ENCODE measurements at places on chromosomes 7 and 10.

GRCh38 chr7:155698633-155699032 lies 54.2 kb downstream of the RBM33 start:
- no peak for DNase-seq

DNA sequence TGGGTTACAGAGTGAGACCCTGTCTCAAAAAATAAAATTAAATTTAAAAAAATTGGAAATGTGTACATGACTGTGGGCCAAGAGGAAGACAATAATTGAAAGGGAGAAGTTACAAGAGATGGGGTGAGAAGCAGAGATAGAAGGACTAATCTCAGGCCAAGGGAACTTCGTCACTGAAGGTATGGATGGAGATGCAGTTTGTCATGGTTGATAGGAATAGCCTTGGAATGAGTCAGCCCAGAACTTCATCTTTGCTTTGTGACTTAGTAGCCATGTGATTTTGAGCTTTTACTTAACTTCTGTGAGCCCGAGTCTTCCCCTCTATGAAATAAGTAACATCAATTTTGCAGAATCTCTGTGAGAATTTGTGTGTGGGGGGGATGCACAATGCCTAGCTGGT lies 6.5 kb upstream of the PODXL start:
- no peak for DNase-seq

DNA sequence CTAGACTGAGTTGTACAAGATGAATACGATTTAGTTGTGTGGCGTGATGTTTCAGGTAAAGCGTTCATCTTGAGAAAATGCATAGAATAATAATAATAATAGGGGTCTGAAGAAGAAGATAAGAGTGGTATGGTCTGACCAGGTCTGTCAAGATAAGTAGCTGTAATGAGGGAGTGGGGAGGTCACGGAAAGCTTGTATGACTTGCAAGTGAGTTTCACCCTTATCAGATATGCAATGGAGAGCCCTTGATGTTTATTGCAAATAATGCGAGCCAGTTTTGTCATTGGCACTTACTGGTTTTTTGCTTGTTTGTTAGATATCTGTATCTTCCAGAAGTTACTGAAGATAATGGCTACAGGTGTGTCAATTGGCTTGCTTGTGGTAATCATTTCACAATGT lies 611.5 kb downstream of the CNTNAP2 start:
- DNase-seq, result no peak

DNA sequence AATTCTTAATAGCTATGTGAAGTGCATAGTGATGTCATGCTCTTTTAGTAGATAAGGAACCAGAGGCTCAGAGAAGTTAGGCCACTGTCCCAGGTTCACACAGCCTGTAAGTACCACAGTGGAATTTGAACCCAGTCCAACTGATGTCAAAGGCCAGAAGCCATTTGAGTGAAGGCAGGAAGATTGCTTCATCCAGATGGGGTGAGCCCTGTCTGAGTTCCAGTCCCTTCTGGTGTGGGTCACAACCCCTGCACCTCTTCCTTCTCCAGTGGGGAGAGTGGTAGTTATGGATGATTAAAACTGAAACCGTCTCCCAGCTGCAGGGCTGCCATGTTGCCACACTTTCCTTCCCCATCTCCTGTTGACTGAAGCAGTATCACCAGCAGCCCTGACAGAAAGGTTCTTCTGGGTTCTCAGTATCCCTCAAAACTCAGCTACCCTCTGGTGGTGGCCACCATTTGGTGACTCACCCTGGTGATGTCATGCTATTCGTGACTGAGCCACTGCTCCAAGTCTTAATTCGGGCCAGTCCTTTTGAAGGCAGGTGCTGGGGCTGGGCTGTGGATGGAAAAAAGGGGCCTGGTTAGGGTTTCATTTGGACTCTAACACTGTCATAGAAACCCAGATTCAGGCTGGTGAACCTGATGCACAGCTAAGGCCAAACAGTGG lies 1.5 kb upstream of the C10orf95 start:
- DNase-seq, result no peak

- DNase-seq, result no peak
Observed at GRCh38 chr7:4098169-4098568, 583.9 kb upstream of the FOXK1 start.

All from left lung (tissue), 14 donors.